ENCODE measurements at places on chromosomes 1 and 21.

DNA sequence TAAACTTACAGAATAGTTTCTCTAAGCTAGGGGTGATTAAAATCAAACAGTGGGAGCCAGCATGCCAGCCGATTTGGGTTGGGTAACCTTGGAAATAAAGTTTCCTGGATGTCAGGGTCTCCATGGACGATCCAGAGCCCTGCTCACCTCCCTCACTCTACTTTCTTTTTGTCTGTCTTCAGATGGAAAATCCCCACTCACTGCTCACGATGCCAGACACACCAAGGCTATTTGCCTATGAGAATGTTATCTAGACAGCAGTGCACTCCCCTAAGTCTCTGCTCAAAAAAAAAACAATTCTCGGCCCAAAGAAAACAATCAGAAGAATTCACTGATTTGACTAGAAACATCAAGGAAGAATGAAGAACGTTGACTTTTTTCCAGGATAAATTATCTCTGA, 13.9 kb downstream of the SLAMF7 start:
- DNase-seq: no peak

DNA sequence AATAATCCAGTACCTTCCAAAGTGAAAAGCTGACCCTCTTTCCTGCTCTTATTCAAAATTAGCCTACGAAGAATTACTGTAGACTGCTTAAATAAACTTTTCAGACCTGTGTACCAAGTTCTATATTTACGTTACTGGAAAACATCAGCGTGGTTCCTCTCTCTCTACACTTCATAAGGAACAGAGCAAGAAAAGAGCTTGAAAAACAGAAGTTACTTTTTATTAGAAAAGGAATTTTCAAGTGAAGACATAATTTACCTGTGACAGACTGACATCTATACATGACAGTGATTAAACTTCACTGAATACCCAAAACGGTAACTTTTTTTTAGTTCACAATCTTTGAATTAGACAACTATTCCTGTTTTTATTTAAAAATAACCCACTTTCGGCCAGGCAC, 2.7 kb downstream of the ENAH start:
- DNase-seq: no peak

GRCh38 chr1:37325010-37325409, 149.4 kb upstream of the ZC3H12A start:
- peak; percentile 38 for DNase-seq

GRCh38 chr1:39427374-39427773, 64.1 kb upstream of the BMP8A start:
- no peak for DNase-seq

- no peak for DNase-seq
Observed at GRCh38 chr1:220717800-220718640, 27.9 kb downstream of the C1orf115 start.

DNA sequence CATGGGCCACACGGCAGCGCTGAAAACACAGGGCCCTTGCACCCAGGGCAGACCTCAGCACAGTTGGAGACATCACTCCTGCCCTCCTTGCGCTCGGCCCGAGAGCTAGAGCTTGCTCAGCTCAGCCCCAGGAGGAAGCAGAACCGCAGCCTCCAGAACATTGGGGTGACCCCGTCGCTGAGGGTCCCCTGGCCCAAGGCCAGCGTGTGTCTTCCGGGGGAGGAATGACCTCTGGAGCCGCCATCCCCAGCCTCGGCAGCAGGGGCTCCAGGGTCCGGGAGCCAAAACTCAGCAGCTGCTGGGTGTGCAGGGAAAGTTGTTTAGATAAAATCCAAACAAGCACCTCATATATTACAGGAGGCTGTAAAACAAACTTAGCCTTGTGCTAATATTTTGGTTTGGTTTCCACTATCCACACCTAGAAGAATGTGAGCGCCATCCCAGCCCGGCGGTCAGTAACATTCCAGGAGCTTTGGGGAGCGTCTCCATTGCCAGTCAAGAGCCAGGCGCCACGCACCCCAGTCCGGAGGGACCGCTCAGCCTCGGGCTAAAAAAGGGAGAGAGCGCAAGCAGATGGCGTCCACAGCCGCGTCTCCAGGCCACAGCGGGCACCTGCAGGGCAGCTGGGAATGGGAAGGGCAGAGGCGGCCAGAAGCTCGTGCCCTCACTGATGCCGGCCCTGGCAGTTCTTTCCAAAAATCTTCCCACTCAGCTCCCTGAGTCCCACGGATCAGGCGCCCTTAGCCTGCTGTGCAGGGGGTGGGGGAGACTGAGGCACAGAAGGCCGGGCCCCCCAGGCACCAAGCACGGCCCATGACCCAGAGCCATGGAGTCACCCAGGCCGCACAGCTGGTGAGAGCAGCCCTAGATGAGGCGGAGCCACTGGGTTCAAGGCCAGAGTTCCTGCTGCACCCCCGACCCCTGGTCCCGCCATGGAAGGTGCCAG, 52.0 kb downstream of the SLX9 start:
- DNase-seq: no peak

DNA sequence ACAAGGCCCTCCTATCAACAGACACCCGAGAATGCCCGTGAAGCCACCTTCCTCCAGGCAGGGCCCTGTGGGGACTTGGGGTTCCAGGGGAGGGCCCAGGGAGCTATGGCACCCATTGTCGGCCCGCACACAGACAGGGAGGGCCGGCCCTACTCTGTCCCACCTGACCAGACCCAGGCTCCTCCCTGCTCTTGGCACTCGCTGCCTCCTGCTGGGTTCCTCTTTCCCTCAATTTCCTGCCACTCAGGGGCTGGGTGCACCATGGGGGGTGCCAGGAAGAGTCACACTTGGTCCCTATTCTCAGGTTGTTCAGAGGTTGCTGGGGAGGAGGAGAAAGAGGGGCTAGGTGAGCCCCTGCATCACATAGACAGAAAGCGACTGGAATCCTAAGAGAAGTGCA, 8.0 kb upstream of the OXCT2 start:
- DNase-seq: no peak

- DNase-seq: no peak
Observed at GRCh38 chr21:34554227-34554626, 42.2 kb upstream of the KCNE1 start.

- DNase-seq: no peak
Observed at GRCh38 chr1:160130939-160131338, 15.4 kb downstream of the ATP1A2 start.

DNA sequence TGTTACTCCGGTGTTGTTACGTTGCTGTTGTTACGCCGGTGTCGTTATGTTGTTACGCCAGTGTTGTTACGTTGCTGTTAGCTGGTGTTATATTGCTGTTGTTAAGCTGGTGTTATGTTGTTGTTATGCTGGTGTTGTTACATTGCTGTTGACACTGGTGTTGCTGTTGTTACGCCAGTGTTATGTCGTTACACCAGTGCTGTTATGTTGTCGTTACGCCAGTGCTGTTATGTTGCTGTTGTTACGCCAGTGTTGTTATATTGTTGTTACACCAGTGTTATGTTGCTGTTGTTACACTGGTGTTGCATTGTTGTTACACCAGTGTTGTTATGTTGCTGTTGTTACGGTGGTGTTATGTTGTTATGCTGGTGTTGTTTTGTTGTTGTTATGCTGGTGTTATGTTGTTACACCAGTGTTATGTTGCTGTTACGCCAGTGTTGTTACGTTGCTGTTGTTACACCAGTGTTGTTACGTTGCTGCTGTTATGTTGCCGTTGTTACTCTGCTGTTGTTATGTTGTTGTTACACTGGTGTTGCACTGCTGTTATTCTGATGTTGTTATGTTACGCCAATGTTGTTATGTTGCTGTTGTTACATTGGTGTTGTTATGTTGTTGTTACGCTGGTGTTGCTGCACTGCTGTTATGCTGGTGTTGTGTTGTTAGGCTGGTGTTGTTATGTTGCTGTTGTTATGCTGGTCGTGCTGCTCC, 25.6 kb downstream of the H6PD start:
- DNase-seq: no peak

GRCh38 chr1:182291584-182292192, 99.9 kb downstream of the GLUL start:
- no peak for DNase-seq

DNA sequence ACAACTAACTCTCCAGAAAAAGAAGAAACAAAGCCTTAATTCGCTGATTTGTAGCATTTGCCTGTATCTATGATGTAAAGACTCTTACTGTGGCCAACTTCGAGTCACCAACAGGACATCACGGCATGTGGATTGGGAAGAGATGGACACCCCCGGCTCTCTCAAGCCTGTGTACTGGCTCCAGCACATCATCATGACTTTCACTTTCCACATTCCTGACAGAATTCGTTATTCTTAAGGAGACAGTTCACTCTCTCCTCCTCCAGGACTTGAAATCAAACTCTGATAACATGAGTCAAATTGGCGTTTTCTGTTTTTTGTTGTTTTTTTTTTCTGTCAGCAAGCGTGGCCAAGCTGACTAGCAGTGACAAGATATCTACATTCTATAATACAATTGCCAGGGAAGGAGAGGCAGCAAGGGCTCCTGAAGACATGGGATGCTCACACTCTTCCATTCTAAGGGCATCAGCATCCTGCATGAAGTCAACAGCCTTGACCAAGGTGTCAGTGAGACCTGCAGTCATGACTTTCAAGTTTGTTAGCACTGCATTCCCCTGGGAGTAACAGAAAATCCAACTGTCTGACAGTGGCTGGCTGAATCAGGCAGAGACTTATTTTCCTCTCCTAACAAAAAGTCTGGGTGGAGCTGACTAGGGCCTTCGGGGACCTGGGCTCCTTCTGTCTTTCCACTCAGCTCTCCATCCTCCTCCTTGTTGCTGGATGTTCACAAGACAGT, 13.3 kb upstream of the TRAF3IP3 start:
- no peak for DNase-seq

- no peak for DNase-seq
Observed at GRCh38 chr1:11731691-11732283, 4.1 kb upstream of the AGTRAP start.

DNA sequence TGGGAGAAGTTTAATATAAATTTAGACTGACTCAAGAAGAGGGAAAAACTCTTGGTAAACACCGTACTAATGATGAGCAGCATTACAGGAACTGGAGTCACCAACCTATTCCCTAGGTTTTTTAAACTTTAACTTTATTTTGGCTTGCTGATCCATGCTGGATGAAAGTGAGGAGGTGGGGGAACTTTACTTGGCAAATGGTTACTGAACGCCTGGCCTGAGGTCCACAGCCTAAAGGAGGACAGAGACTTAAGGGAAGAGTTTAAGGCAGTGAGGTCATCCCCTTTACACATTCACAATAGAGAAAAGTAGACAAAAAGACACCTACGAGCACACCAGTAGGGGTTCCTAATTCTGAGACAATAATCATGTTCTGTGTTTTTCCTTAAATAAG, 25.6 kb upstream of the A3GALT2 start:
- DNase-seq: no peak

- no peak for DNase-seq
Observed at GRCh38 chr1:208681878-208682663, 437.9 kb upstream of the PLXNA2 start.

- DNase-seq: peak; percentile 32
Observed at GRCh38 chr1:157403203-157403602, 149.1 kb downstream of the FCRL5 start.

DNA sequence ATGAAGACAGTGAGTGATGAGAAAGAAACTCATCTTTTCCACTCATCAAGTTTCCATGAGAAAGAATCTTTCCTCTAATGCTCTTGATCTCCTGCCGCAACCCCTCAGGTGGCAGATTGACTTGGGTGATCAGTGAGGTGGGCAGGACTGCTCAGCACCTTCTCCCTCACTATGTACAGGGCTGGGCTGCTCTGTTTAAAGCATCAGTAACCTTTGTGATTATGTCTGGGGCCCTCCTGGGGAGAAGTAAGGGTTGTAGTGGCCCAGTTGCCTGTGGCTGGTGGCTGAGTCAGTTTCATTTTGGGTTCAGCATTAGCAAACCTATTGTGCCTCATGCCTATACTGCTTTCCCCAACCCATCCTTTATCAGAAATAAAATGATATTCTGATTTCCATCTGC, 366.0 kb downstream of the TTLL7 start:
- DNase-seq: no peak

DNA sequence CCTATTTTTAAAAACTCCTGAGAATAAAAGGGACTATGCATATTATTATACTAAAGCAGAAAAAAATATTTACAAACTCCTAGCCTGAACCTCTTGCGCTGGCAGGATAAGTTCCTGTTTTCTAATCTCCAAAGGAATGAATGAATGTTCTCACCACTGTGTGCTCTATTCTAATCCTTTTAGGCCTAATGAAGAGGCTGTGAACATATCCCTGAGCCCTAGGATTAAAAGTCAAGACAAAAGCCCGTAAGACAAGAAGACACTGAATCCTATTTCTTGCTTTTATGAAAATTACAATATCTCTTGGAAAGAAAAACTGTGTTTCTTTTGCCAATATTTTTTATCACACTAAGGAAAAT, 317.5 kb downstream of the HHAT start:
- DNase-seq: no peak

- DNase-seq: no peak
Observed at GRCh38 chr1:36643371-36644270, 160.9 kb upstream of the CSF3R start.

DNA sequence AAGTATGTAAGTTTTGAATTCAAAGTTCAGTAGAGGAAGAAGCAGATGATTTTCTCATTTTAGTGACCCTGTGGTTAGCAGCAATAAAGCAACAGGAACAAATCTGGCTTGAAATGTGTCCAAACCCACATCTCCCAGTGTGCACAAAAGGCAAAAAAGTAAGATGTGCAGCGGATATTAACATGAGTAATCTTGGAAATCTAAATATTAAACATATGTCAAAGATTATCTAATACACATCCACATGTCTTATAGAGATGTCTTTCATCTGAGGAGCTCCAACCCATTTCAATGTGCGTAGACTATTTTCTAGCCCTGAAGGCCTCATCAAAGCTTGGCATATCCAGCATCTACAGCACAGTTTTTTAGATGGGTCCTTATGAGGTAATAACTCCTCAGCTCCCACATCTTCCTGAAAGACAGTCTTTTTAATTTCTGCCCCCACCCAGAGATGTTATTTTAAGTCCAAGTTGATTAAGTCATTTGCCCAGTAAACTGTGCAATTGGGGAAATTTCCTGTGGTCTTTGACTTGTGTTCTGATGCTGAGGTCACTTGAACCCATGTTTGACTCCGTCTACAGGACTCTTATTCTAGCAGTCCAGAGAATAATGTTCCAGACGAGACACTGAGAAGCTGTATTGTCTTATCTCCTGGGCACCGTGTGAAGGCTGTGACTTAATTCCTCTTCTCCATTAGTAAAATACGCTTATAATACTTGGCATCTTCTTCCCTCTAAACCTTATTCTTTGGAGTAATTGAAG, 73.7 kb downstream of the LMO4 start:
- DNase-seq: no peak

- no peak for DNase-seq
Observed at GRCh38 chr1:59044535-59045121, 252.3 kb upstream of the FGGY start.

DNA sequence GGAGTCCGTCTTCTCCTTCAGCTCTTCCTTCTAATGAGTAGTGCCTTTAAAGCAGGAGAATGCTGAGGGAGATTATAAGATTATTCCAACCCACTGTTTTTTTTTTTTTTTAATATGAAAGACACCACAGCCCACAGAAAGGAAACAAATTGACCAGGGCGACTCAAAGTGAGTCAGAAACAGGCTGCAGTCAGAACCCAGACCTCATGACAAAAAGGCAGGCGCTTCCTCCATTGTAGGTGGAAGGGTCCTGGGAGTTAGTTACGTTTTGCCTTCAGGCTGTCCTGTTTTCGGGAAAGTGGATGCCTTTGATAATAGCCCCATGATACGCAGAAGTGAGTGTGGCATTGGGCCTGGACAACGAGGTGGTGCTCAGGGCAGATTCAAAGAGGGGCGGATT, 21.0 kb downstream of the PLXNA2 start:
- no peak for DNase-seq

All from NCI-H1417 (cell line).